ENCODE measurements at places on chromosomes 12 and 14.

GRCh38 chr12:76143343-76144244, 59.1 kb upstream of the NAP1L1 start:
- DNase-seq = no peak

DNA sequence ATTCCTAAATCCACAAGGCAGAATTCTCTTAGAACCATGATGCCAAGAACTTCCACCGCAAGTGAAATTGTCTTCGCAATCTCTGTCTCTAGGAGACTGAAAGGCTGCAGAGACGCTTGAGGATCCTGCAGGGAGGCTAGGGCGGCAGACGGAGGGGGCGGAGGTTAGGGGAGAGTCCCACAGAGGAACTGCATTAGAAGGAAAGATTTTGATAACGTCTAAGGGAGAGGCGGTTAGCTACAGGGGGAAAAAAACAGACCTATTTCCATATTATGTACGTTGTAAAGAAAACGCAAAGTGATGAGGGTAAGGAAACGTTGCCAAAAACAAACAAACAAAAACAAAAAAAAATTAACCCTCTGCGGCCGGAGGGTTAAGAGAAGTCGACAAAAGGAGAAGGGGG, 595 bp downstream of the KLHL28 start:
- DNase-seq = no peak

DNA sequence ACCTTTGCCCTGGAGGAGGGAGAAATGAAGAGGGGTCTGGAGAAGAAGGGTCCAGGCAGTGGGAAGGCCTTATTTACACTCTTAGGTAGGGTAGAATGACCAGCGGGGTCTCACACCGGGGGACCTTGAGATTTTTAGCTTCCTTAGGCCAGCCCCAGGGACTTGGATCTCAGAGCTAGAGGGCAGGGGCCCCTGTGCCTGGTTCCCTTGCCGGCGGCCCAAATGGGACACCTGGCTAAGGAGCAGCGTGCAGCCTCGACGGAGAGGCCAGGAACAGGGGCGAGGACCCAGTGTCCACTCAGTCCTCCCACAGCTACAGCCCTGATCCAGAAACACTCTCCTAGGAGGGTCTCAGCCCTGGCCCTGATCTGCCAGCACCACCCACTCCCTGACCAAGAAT, 41.8 kb downstream of the DIO3 start:
- peak; percentile 25 for DNase-seq

DNA sequence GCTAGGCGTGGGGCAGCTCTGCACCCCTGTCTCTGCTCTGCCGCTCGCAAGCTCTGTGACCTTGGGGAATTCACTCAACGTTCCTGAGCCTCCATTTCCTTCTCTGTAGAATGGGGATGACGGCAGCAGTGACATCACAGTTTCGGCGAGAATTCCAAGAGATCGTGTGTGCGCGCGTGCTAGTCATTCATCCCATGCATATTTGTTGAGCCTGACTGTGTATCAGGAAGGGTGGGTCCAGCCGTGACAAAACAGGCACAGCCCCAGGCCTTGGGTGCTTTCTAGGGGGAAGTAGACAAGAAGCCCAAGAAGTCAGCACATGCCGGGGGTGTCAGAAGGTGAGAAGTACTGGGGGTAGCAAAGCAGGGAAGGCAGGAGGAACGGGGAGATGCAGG, 145.6 kb upstream of the NCOR2 start:
- DNase-seq = no peak

DNA sequence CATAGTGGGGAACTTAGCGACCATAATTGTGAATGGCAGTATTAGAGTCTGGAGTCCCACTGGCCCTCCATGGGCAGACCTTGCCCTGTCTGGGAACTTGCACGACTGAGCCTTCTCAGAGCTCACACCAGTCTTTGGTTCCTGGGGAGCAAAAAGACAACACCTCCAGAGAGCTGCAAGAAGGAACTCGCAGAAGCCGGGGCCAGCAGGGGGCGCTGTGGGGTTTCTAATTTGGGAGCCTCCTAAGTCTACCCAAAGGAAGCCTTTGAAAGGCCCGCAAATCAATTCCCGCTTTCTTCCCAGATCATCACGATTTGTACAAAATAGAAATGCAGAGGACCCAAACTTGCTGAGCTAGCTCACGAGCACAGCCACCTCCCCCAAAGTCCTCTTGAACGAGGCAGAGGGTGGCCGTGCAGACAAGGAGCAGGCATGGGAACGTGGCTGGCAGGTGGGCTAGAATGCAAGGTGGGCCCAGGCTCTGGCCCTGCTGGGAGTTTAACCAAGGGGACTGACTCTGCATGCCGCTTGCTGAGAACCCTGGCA, 46.3 kb upstream of the FBXO21 start:
- no peak for DNase-seq

GRCh38 chr12:90396556-90396955, 558.4 kb downstream of the CCER1 start:
- DNase-seq = no peak

DNA sequence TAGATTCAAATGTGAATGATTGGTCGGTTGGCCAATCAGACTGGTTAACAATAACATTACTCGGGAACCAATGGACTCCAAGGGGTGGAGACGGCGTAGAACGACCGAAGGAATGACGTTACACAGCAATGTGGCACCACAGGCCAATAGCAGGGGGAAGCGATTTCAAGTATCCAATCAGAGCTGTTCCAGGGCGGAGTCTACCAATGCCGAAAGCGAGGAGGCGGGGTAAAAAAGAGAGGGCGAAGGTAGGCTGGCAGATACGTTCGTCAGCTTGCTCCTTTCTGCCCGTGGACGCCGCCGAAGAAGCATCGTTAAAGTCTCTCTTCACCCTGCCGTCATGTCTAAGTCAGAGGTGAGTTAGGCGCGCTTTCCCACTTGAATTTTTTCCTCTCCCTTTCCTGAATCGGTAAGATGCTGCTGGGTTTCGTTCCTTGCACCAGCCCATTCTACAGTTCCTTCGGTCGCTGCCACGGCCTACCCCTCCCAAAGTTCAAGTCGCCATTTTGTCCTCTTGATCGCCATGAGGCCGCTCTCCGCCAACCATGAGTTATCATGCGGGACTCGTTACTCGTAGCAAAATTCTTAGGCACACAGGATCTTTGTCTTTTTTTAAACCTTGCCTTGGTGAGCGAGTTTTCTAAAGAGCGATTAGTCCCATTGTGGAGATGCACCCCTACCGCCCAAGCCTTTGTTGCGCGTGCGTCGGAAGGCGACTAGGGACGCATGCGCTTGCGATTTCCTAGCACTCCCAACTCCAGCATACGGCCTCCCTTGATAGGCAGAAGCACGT, at the start of gene HNRNPA1:
HNRNPA1 (plus strand) TSS at position 259 of the 793 bp plus-strand sequence; CDS start at position 341, 82 bp downstream.
- peak; percentile 100 for DNase-seq

DNA sequence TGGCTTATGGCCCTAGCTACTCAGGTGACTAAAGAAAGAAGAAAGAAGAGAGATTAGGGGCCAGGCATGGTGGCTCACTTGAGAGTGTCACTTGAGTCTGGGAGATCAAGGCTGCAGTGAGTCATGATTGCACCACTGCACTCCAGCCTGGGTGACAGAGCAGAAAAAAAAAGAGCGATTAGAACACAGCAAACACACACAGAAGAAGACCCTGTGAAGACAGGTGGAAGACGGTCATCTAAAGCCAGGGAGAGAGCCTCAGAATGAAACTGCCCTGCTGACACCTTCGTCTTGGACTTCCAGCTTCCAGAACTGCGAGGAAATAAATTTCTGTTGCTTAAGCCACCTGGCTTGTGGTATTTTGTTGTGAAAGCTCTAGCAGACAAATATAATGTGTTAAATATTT, 17.5 kb upstream of the PPP1CC start:
- no peak for DNase-seq

DNA sequence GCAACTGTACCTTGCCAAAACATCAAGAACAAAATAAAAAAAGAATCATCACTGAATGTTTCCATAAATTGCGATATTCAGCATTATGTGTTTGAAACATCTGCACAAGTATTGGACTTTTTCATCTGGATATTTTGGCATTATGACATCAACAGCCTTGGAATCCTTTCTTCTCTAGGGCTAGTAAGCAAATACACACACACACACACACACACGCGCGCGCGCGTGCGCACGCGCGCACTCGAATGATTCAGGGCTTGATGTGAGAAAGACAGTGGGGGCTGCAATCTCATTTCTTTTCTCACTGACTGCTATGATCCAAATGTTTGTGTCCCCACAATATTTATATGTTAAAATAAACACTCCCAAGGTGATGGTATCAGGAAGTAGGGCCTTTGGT, 90.0 kb upstream of the SLC38A4 start:
- no peak for DNase-seq

DNA sequence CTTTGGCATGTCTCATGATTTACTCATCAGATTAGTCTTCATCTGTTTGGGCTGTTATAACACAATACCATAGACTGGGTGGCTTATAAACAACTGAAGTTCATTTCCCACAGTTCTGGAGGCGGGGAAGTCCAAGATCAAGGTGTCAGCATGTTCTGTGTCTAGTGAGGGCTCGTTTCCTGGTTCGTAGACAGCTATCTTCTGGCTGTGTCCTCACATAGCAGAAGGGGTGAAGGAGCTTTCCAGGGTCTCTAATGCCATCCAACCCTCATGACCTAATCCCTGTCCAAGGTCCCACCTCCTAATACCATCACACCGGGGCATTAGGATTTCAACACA, 30.8 kb upstream of the NRDE2 start:
- no peak for DNase-seq

DNA sequence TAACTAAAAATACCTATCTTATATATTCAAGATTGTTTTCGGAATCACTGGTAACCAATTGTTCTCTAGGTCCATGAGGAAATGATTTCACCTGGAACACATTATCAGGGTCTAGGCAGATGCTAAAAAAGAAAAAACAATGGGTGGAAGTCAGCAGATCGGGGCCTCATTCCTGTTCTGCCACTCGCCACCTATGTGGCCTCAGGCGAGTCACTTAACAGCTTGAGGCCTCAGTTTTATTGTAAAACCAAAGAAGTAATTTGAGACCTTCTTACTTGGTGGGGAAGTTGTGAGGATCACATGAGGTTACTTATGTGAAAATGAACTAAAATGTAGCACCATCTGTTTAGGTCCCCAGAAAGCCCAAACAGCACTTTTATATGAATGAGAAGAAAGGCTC, 6.2 kb upstream of the RNASE10 start:
- DNase-seq = no peak

DNA sequence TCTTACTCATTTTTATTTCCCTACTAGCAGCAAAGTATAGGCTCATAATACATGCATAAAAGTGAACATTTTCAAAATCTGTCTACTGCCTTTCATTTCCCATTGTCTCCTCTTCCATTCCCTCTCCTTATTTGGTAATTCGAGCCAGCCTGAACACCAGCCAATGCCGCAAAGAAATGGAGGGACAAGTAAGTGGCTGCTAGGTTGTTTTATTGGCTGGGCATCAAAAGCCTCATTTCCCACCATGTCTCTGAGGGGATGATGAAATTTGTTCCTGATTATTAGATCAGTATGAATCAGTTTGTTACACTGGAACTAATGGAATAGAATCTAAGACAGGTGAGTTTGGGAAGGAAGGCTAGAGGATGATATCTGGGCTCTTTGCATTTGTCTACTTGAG, 143.5 kb downstream of the KCNA5 start:
- DNase-seq = no peak

DNA sequence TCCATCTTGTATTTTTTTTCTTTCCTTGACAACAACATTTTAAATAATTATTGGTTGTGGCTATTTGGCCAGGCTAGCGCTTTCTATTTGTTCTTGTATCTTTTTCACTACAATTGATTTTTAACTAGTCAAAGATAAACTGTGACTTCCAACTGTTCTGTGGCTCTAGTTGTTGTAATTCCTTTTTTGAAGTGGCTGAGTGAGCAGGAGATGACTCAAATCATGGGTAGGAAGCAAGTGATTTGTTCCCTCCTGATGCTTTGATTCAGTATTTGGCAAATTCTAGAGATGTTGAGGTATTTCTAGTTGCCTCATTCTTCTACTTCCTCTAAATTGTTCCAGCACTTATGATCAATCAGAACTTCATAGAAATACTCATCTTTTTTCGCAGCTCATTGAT, 633.5 kb downstream of the RERGL start:
- no peak for DNase-seq

DNA sequence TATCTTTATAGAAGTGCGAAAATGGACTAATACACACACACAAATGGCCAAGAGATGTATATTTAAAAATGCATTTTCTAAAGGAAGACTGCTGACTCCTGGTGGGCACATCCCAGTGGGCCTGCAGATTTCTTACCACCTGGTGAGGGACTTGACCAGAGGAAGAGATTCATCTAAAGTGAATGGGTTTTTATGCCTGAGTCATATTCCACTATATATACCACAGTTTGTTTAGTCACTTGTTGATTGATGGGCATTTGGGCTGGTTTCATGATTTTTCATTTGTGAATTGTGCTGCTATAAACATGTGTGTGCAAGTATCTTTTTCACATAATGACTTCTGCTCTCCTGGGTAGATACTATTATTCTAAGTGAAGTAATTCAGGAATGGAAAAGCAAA, 277.3 kb downstream of the SLC16A7 start:
- DNase-seq = no peak

DNA sequence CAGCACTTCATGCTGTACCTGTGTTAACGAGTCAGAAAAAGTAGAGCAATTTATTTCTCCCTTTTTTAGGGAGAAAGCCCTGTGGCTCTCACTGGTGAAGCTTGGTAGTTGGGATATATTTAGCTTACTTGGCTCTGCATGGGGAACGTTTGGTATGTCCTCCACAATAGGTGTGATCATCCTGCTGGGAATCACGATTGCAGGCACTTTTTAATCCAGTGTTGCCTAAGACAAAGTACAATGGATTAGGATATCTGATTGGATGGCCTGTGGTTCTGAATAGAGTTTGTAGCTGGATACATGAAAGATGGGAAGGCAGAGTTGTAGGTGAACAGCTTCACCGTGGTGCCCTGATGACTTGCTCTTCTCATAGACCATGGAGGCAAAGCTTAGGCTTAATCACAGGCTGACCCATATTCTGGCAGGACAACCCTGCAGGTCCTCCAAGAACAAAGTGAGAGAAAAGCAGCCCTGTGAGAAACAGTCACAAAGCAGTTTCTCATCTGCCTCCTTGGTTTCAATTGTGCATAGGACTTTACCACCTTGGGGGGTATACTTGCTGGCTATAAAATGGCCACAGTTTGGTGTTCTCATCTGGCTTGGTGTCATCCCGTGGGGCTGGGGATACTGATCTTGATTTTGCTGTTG, 7.5 kb downstream of the RESF1 start:
- DNase-seq = no peak

- DNase-seq = no peak
These were observed 982 bp downstream of the RBMS2 start for GRCh38 chr12:56522411-56523193.

DNA sequence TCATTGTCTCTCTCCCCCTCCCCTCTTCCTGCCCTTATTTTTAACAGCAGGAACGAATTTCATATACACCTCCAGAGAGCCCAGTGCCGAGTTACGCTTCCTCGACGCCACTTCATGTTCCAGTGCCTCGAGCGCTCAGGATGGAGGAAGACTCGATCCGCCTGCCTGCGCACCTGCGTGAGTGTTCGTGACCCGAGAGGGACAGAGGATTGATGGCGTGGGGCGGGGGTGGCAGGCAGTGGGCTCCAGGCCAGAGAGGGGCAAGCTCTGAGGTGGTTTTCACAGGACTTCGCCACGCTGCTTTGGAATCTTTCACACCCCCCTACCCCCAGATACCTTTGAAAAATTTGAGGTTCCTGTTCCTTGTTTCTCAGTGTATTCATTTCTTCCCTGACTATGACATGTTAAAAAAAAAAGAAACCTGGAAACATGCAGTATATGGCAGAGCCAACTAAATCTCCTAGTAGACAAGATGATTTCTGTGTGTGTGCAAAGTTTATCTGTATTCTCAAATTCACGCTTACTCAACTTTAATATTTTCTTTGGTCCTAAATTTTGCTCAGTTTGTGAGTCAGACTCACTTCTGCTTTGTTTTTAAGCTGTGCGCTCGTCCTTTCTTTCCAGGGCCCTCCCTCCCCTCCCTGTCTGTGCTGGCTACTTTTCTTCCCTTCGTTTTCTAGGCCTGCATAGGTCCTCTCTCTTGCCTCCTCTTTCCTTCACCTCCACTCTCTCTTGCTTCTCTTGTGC, 103.1 kb downstream of the ETV6 start:
- DNase-seq = no peak
